ENCODE measurements at places on chromosomes 5 and 9.

DNA sequence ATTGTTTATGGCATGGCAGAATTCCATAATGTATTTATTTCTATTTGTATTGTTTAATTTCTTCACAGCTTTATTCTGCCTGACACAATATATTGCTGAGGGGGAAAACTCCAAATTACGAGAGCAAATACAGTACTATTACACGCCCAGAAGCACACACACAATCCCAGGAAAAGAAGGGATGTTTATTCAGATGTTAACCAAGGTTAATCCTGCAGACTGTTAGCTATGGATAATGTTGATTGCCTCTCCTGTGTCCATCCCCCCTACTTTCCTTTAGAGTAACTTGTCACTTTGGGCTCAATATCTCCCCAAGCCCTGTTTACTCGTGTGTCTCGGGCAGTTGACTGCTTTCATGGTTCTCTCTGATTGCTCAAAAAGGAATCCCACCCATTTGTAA lies 84.2 kb upstream of the ERCC6L2 start:
- DNase-seq, result no peak

- DNase-seq, result no peak
Measured at GRCh38 chr9:18459962-18460584, 13.9 kb upstream of the ADAMTSL1 start.

DNA sequence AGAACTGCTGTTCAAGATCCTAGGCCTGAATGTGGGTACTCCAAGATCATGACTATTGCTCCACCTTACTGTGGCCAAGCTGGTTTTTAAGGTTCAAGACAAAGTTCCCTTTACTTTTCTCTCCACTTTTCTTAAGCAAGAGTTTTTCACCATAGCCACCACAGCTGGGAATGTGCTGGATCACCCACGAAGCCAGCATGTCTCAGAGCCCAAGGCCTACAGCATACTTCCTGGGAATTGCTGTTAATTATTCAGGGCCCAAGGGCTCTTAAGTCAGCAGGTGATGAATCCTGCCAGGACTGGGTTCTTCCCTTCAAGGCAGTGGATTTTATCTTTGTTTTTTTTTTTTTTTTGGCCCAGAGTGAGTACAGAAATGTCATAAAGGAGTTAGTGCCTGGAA lies 149.4 kb upstream of the TUSC1 start:
- no peak for DNase-seq

DNA sequence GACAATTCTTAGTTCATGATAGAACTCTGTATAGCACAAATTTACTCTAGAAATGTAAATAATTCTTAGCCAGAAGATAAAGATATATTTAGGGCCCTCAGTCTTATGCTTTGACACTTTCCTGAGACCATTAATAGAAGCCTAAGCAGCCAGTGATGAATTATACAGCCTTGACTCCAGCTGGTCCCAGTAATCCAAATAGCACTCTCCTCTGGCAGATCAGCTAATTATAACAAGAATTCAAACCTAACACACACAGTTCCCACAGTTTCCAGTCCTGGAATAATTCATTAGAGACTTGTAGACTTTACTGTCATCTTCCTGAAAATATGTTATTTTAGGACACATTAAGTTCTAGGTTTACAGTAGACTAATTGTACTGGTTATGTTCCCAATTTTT lies 50.4 kb downstream of the SHOC1 start:
- no peak for DNase-seq

DNA sequence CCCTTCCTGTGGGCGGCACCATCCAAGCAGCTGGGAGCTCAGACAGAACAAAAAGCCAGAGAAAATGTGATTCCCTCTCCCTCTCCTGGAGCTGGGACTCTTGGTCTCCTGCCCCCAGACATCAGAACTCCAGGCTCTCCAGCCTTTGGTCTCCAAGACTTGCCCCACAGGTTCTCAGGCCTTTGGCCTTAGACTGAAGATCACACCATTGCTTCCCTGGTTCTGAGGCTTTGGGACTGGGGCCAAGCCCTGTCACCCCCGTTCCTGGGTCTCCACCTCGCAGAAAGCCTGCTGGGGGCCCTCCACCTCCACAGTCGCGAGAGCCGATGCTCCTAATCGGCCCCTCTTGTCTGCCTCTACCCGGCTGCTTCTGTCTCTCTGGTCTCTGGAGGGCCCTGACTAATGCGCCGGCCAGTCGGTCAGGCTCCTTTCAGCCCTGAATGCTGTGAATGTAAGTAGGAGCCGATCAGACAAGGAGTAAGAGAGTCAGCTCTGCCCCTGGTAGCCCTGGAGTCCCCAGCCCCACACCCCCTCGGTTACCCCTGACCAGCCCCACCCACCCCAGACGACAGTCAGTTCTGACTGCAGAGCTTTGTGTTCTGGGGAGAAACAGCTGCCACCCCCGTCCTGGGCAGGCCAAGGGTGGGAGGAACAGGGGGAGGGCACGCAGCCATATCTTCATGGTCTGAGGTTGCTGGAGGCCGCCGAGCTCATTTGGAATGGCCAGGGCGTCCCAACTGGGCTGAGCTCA lies 57.5 kb downstream of the VAV2 start:
- no peak for DNase-seq

DNA sequence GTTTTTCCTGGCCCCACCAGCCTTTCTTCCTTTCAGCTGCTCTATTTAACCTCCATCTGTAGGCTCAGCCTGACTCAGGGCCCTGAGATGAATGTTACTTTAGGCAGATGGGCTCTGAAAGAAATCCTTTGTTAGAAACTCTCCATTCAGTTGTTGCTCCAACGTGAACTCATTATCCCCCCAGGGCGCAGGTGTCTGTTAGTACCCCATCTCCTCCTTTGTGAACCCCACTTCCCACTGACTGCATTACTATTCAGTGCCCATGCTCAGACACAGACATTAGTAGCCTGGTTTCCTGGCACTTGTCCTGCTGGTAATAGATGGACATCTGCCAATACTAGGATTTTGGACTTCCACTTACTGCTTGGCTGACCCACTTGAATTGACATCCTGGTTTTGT lies 1271.6 kb downstream of the PTPRD start:
- no peak for DNase-seq

GRCh38 chr9:107080130-107080529 lies 202.9 kb upstream of the RAD23B start:
- DNase-seq, result no peak

GRCh38 chr5:140318792-140319191 lies 15.9 kb upstream of the PFDN1 start:
- DNase-seq, result no peak

- DNase-seq, result peak; percentile 67
Measured at GRCh38 chr5:127313847-127314473, 23.4 kb downstream of the MEGF10 start.

- DNase-seq, result no peak
Measured at GRCh38 chr5:167752936-167753335, 538.5 kb upstream of the WWC1 start.

DNA sequence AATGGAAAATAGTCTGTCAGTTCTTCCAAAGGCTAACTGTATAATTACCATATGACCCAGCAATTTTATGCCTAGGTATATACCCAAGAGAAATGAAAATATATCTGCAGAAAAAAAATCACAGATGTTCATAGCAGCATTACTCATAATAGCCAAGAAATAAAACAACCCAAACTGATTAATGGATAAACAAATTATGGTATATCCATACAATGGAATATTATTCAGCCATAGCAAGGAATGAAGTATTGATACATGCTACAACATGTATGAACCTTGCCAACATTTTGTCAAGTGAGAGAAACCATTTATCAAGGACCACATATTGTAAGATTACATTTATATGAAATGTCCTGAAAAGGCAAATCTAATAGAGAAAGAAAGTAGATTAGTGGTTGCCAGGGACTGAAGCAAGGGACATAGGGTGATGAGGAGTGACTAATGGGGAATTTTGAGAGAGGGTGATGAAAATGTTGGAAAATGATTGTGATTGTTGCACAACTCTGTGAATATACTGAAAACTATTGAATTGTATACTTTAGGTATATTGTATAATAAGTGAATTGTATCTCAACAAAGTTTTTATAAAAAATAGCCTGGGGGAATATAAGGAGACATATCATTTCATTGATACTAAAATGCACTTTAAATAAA lies 114.4 kb downstream of the PBX3 start:
- no peak for DNase-seq

Measured in activated CD4-positive, alpha-beta T cell treated with anti-CD3 and anti-CD28 coated beads, Interleukin-2, amount 50 U/mL, for 1 hour (primary cell).